Foreskin keratinocyte (primary cell): ENCODE measurements at places on chromosomes 5 and 9. TPM values are rescaled to one million over a fixed set of nuclear protein-coding genes. Genes with fewer than 3 reads are reported as not detected.

The FOXD1 gene
- 35.0 and 37.7 TPM in 2 replicates for polyA plus RNA-seq

The GPR151 gene
- polyA plus RNA-seq = not detected in 2 replicates

The SPINK7 gene
- polyA plus RNA-seq = not detected in 2 replicates

The WWC1 gene
- polyA plus RNA-seq = 18.1 and 20.1 TPM in 2 replicates

The PGM5 gene
- not detected in 2 replicates for polyA plus RNA-seq

The CKS2 gene
- polyA plus RNA-seq = 361 and 437 TPM in 2 replicates

The CYLC2 gene
- polyA plus RNA-seq = not detected in 2 replicates

The RPP25L gene
- 28.4 and 33.1 TPM in 2 replicates for polyA plus RNA-seq

The NUP214 gene
- 14.4 and 15.5 TPM in 2 replicates for polyA plus RNA-seq

The TMEM174 gene
- polyA plus RNA-seq = not detected in 2 replicates

The SH2D3C gene
- polyA plus RNA-seq = 0.16 and 0.28 TPM in 2 replicates

DNA sequence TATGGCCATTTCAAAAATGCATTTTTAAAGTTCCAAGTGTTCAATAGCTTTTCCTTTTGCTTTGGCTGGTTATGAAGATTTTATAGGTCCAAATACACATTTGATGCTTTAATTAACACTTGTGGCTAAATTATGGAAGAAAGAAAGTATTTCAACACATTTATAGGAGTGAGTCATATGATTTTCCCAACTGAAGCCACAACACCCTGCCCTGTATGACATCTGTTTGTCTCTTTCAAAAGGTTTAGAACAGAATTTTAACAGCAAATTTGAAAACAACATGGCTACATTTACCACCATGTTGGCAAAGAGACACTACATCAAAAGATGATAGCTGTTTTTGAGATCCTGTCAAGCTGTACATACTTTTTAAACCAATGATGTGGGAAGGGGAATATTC is 99.4 kb downstream of the TMEM174 start:
- DNase-seq = no peak

GRCh38 chr9:124300312-124300711 is 42.6 kb downstream of the NEK6 start:
- DNase-seq = no peak

GRCh38 chr9:8036914-8037524 is 237.4 kb upstream of the DMAC1 start:
- no peak for DNase-seq

DNA sequence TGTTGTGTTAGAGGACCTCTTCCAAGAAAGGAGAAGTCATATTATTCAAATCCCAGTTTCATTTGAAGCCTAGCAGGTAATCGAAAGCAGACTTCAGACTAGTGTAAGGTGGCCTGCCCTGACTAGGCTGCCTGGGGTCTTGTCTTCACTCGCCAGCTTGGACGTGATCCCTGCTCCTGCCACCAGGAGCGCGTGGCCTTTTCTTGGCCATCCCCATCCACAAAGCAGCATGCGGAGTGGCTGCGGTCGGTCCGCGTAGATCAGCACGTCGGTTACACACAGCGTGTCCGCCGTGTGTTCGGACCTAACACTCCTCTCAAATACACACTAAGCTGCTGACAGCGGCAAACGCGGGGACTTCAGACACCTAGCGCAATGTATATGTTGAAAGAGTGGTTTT is 37.3 kb downstream of the CFAP77 start:
- no peak for DNase-seq

DNA sequence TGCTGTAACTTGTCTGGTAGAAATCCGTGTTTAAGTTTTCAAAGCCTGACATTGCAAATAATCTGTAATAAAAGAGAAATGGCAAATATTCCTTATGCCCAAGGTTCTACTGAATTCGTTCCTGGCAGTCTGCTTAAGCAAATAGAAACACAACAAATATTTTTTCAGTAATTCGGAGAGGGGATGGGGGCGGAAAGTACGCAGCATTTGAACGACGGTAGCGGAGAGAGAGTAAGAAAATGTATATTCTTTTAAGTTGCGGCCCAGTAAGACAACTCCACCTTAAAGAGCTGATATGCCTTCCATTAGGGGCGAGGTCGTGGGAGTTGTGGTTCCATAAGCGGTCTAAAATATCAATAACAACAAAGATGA is 569 bp downstream of the YIPF5 start:
- no peak for DNase-seq

DNA sequence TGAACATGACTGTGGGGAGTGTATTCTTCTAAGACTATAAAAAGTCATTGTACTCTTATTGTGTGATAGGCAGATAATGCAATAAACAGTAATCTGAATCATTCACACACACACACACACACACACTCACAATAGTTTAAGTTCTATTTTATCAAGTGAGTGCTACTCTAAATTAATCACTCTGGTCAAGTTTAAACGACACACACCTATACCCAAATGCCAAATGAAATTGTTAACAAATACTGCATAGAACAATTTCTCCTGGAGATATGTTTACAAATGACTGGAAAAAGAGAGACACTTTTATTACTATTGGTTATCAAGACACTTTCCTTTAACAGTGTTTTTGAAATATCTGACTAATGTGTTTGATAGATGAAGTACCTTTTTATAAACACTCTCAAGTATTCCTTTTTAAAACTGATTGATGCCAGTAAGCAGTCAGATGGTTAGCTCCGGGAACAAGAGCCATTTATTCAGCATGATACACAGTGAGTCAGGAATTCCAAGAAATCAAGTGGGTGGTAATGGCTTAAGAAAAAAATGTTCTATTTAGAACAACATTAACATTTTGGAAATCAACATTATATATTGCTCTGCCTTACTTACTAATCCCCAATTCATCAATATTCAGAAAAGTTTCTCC is 521.6 kb upstream of the ST8SIA4 start:
- DNase-seq = peak; percentile 62

GRCh38 chr9:78695519-78695918 is 398.6 kb downstream of the PSAT1 start:
- DNase-seq = no peak

- no peak for DNase-seq
Observed at GRCh38 chr5:127906562-127907204, 176.9 kb upstream of the SLC12A2 start.

GRCh38 chr5:175707751-175708375 is 50.0 kb downstream of the HRH2 start:
- DNase-seq = no peak

DNA sequence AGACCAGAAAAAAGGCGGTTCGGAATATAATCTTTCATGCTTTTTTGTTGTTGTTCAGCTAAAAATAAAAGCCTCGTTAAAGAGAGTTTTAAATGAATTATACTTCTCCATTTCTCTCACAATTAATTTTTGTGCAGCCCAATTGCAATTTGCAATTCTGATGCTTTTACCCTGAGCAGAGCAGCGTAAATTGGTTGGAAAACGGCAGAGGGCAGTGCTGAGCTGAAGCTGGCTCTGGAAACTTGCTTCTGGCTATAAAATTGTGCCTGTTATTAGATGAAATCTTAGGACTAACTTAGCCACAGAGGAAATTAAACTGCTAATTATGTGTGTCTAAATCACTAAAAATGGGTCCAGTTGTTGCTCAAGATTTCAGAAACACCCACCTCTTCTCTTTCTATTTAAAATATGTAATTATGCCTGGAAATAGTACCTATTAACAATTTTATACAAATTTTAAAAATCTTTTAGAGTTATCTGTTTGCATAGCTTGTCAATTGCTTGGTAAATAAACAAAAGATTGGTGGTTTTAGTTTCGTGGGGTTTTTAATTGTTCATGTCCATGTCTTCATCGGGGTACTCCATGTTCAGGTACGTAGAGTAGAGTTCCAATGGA is 441.8 kb upstream of the TLE4 start:
- peak; percentile 13 for DNase-seq

- no peak for DNase-seq
Observed at GRCh38 chr5:6454628-6455053, 6.0 kb downstream of the UBE2QL1 start.

DNA sequence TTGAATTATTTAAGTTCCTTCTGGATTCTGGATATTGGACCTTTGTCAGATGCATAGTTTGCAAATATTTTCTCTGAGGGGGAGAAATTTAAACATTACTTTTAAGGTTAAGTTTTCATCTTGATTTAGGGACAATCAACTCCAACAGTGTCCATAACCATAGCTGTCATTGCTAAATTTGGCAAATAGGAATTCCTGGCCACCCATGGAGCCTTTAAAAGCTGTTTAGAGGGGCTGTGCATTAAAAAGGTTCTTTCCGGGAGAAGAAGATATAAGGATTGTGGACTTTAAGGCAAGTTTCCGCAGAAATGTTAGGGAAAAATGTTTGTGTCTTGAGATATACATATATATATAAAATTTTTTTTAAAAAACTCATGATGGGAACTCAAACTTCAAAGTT is 339.7 kb downstream of the ADAMTS6 start:
- DNase-seq = no peak

DNA sequence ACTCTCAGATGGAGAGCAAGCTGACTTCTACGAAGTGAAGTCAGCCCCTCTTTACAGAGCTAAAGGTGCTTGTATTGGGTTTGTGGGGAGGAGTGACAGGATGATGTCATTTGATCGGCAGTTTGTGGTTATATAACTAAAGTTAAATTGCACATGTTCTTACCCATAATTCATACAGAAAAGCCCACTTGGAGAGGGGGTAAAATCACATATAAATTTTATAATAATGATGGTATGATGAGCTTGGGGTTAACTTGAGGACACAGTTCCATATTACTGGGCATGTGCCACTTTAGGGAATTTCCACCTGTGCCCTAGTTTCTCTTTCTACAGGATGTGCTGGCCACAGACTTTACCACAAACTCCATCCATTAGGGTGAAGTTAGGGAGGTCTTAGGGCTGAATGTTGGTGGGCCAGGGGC is 1178.6 kb upstream of the CDH9 start:
- DNase-seq = no peak

DNA sequence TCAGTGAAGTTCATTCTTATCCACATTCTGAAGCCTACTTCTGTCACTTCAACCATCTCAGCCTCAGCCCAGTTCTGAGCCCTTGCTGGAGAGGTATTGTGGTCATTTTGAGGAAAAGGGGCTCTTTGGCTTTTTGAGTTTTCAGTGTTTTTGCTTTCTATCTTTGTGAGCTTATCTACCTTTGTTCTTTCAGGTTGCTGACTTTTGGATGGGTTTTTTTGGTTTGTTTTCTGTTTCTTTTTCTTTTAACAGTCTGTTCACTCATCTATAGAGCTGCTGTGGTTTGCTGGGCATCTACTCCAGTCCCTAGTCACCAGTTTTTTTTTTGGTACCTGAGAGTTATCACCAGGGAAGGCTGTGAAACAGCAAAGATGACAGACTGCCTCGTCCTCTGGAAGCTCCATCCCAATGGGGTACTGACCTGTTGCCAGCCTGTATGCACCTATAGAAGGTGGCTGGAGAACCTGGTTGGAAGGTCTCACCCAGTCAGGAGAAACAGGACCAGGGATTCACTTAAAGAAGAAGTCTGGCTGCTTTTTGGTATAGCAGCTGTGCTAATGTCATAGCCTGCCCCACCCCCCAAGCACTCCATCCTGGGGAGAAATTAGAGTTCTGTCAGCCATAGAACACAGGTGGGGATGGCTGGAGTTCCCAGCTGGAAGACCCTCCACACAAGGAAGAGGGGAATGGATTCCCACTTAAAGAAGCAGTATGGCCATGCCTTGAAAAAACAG is 138.6 kb upstream of the TSLP start:
- no peak for DNase-seq
